Activated CD8-positive, alpha-beta T cell treated with anti-CD3 and anti-CD28 coated beads for 36 hours (primary cell): ENCODE measurements at places on chromosomes 12 and 14. TPM values are rescaled to one million over a fixed set of nuclear protein-coding genes. Genes with fewer than 3 reads are reported as not detected.

- H3K4me3 ChIP-seq, result no peak overlapping the region
- H3K27me3 ChIP-seq, result no peaks in the 10 kb centered on the region
- H3K27ac ChIP-seq, result no peak overlapping the region
- DNase-seq, result no peak
- no peaks in the 10 kb centered on the region for H3K36me3 ChIP-seq
- H3K4me1 ChIP-seq, result no peaks in the 10 kb centered on the region
These were observed 174.2 kb upstream of the CCDC196 start for GRCh38 chr14:66311990-66312389.

GRCh38 chr12:88546853-88547252 lies 33.4 kb downstream of the KITLG start:
- H3K4me3 ChIP-seq, result no peak overlapping the region
- H3K27me3 ChIP-seq, result no peaks in the 10 kb centered on the region
- H3K27ac ChIP-seq, result no peak overlapping the region
- no peaks in the 10 kb centered on the region for H3K36me3 ChIP-seq

DNA sequence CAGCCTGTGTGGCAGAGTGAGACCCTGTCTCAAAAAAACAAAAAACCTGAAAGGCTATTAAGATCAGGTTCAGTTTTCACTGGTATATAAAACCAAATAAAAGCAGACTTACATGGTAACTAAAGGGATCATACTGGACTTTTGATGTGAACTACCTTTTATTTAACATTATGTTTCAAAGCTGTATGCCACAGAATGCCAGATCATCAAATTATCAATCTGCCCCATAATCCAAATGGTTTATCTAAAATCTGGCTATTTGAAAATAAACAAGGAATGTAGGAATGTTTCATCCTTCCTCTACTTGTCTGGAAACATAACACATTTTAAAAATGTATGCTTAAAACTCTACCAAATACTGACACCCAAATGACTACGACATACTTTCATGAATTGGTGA lies 14.2 kb downstream of the NID2 start:
- peaks cover 4% of the 10 kb centered on the region for H3K27me3 ChIP-seq
- H3K4me3 ChIP-seq, result no peak overlapping the region
- H3K36me3 ChIP-seq, result no peaks in the 10 kb centered on the region
- DNase-seq, result no peak
- no peaks in the 10 kb centered on the region for H3K4me1 ChIP-seq

The GLIPR1L2 gene
- 0.43 TPM for total RNA-seq

- H3K36me3 ChIP-seq, result no peaks in the 10 kb centered on the region
- no peak overlapping the region for H3K27ac ChIP-seq
- peaks cover 22% of the 10 kb centered on the region for H3K27me3 ChIP-seq
- DNase-seq, result no peak
- H3K4me1 ChIP-seq, result peaks cover 2% of the 10 kb centered on the region
These were observed 213.9 kb upstream of the FKBP4 start for GRCh38 chr12:2580821-2581220.

The BCAT1 gene
- total RNA-seq, result 53.3 TPM

The DCN gene
- total RNA-seq, result not detected

The GPRC5A gene
- total RNA-seq, result not detected

The PZP gene
- not detected for total RNA-seq

The CLEC1B gene
- not detected for total RNA-seq

The CCDC88C gene
- 83.6 TPM for total RNA-seq

DNA sequence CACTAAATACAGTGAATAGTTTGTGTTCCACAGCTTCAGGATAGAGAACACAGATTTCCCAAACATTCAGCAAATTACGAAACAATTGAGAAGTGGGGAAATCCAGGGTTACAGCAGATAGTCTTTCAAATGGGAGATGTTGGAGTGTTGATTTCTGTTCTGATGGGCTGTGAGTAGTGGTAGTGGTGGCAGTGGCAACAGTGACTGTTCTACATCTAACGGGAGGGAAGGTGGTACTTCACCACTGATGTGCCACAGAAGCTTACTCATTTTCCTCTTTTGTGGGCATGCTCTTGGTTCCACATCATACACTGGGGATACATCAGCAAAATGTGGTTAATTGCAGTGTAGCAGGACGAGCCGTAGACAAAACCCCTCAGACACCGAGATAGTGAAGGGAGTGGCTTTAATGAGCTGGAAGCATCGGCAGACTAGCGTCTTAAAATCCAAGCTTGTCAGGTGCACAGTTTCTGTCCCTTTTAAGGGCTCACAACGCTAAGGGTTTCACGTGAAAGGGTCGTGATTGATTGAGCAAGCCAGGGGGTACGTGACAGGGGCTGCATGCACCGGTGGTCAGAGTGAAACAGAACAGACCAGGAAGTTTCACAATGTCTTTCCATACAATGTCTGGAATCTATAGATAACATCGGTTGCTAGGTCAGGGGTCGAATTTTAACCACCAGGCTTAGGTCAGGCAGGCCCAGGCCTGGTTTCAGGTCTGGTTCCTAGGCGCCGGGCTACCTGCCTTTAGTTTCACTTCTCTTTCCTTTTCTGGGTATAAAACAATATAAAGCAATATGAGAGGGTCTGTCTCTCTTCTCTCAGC lies 330.6 kb upstream of the FBXO33 start:
- DNase-seq, result peak; percentile 44
- H3K27me3 ChIP-seq, result no peaks in the 10 kb centered on the region
- peak overlapping the region; percentile 15 for H3K4me3 ChIP-seq
- peaks cover 9% of the 10 kb centered on the region for H3K4me1 ChIP-seq
- H3K27ac ChIP-seq, result no peak overlapping the region
- no peaks in the 10 kb centered on the region for H3K36me3 ChIP-seq

- no peak for DNase-seq
- H3K27me3 ChIP-seq, result peaks cover 5% of the 10 kb centered on the region
- no peak overlapping the region for H3K27ac ChIP-seq
These were observed 399.1 kb downstream of the GXYLT1 start for GRCh38 chr12:41745593-41745992.

GRCh38 chr14:87334997-87335685 lies 657.8 kb downstream of the GALC start:
- H3K27ac ChIP-seq, result no peak overlapping the region
- no peak for DNase-seq
- H3K36me3 ChIP-seq, result no peaks in the 10 kb centered on the region

DNA sequence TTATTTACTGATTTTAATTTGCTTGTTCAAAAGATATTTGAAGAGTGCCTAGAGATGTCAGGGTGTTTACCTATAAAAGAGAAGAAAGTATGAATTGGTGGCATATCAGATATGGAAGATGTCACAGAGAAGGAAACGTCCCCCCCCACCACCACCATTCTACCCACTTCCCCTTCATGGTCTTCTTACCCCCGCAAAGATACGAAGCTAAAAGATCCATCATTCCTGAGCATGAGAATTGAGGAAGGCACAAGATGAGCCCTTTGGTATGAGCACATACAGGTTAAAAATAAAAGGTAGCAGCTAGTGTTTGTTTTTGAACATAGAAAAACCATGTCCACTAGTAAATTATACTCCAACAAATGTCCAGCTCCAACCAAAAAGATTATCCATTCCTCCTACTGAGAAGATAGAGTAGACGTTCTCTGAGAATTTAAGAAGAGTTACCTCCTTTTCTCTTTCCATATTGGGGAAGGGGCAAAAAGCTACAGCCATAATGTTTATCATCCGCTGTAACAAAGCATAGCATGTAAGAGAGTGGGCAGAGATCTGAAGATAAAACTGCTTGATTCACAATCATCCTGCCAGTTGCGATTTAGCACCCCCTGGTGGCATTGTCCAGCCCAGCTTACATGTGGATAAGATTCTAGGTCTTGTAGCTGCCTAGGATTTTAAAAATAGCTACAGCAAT lies 29.1 kb downstream of the NFYB start:
- H3K27ac ChIP-seq, result peak overlapping the region; percentile 18
- H3K4me3 ChIP-seq, result peak overlapping the region; percentile 6
- DNase-seq, result peak; percentile 98

GRCh38 chr12:13436182-13436581 lies 239.7 kb downstream of the EMP1 start:
- no peak for DNase-seq
- H3K4me1 ChIP-seq, result no peaks in the 10 kb centered on the region
- peaks cover 6% of the 10 kb centered on the region for H3K27me3 ChIP-seq

- no peak for DNase-seq
- H3K27me3 ChIP-seq, result peaks cover 3% of the 10 kb centered on the region
- no peak overlapping the region for H3K27ac ChIP-seq
- no peak overlapping the region for H3K4me3 ChIP-seq
- H3K36me3 ChIP-seq, result no peaks in the 10 kb centered on the region
These were observed 50.7 kb upstream of the CSRP2 start for GRCh38 chr12:76929499-76929898.

DNA sequence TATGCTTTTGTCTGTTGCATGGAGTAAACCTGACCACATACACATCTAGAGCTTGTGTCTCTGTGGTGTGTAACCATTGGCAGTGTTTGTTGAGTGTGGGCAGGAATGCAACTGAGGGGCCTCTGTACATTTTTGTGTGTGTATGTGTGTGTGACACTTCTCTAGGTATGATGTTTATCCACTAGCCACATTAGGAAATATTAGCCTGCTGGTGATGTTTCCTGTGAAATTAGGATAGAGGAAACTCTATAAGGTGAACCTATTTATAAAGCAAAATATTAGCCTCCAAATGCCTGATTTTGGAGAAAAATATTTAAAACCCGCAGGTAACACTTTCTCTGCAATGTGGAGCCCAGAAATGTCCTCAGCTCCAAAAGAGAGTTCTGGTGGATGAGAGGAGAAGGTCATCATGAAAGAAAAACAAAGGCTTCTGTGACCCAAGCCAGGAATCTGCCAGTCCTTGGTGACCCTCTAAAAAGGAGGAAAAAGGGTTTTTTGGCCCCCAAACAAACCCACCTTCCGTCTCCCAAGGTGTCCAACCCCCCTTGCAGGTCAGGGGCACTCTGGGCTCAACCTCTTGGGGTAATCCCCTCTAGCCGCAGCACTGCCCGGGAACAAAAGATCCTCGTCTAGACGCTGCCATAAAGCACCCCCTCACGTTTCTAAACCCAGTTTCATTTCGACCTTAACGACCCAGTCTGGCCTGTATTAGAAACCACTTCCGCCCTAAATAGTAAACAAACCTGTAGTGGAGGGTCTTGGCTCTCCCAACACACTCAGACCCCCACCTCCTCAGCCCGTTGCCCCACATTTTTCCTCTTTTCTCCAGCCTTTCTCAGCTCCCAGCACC lies 3.1 kb upstream of the HOTAIR start:
- no peak overlapping the region for H3K4me3 ChIP-seq
- no peak for DNase-seq
- H3K4me1 ChIP-seq, result peaks cover 18% of the 10 kb centered on the region
- H3K27ac ChIP-seq, result no peak overlapping the region
- H3K27me3 ChIP-seq, result peaks cover 82% of the 10 kb centered on the region

DNA sequence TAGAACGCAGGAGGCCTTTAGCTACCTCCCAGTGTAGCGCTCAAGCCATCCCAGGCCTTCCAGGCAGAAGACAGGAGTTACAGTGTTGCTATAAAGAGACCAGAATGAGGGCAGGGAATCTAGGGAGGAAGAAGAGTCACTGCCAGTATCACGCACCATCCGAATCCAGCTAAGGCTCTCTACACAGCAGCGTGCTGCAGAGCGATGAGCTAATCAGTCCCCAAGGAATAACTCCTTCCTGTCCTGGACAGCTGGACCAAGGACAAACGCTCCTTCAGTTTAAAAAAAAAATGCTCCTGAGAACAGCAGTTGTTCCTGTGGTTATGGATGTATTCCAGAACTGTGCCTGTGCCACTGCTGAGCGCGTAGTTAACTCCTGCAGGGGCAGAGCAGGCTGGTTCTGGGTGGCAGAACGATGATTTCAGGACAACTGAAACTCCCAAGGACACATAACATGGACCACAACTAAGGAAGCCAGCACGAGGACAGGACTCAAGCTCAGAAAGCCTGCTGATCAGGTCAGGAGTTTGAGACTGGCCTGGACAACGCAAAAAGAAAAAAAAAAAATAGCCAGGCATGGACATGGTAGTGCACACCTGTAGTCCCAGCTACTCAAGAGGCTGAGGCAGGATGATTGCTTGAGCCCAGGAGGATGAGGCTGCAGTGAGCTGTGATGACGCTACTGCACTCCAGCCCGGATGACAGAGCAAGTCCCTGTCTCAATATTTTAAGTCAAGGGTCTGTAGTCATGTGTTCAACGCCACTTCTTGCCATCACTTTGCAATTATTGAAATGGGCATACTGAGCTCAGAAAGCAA lies 2.6 kb downstream of the IFFO1 start:
- H3K36me3 ChIP-seq, result peaks cover 22% of the 10 kb centered on the region
- DNase-seq, result no peak
- H3K4me1 ChIP-seq, result peaks cover 54% of the 10 kb centered on the region
- H3K4me3 ChIP-seq, result peak overlapping the region; percentile 29
- no peaks in the 10 kb centered on the region for H3K27me3 ChIP-seq
- no peak overlapping the region for H3K27ac ChIP-seq

GRCh38 chr12:49979016-49979586 lies 6.4 kb downstream of the AQP6 start:
- H3K36me3 ChIP-seq, result no peaks in the 10 kb centered on the region
- H3K4me1 ChIP-seq, result no peaks in the 10 kb centered on the region
- H3K27ac ChIP-seq, result no peak overlapping the region
- no peak for DNase-seq
- H3K4me3 ChIP-seq, result no peak overlapping the region
- H3K27me3 ChIP-seq, result no peaks in the 10 kb centered on the region

GRCh38 chr12:116969615-116970585 lies 59.1 kb downstream of the FBXW8 start:
- no peak overlapping the region for H3K27ac ChIP-seq
- H3K36me3 ChIP-seq, result peaks cover 18% of the 10 kb centered on the region
- H3K4me1 ChIP-seq, result no peaks in the 10 kb centered on the region
- DNase-seq, result no peak
- H3K27me3 ChIP-seq, result no peaks in the 10 kb centered on the region
- H3K4me3 ChIP-seq, result no peak overlapping the region

- H3K4me3 ChIP-seq, result no peak overlapping the region
- DNase-seq, result no peak
- H3K4me1 ChIP-seq, result no peaks in the 10 kb centered on the region
- H3K36me3 ChIP-seq, result no peaks in the 10 kb centered on the region
These were observed 3.7 kb downstream of the KERA start for GRCh38 chr12:91053951-91054715.

DNA sequence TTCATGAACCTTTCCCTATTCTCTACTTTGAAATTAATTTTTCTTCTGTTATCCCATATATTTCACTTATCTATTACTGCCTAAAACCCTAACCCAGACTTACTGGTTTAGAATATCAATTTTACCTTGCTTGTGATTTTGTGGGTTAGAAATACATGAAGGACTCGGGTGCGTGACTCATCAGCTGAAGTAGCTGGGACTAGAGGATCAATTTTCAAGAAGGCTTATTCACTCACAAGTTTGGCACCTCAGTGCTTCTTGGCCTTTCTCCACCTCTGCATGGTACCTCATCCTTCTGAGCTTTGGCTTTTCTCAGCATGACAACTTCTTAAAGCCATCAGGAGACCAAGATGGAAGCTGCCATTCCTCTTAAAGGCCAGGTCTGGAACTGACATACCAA lies 57.8 kb downstream of the TMEM117 start:
- H3K4me1 ChIP-seq, result no peaks in the 10 kb centered on the region
- H3K36me3 ChIP-seq, result no peaks in the 10 kb centered on the region
- no peaks in the 10 kb centered on the region for H3K27me3 ChIP-seq
- no peak overlapping the region for H3K27ac ChIP-seq
